ENCODE measurements at places on chromosomes 1 and 21.
A peak's percentile ranks its signal among the peaks of the same experiment; 100 is the strongest.

DNA sequence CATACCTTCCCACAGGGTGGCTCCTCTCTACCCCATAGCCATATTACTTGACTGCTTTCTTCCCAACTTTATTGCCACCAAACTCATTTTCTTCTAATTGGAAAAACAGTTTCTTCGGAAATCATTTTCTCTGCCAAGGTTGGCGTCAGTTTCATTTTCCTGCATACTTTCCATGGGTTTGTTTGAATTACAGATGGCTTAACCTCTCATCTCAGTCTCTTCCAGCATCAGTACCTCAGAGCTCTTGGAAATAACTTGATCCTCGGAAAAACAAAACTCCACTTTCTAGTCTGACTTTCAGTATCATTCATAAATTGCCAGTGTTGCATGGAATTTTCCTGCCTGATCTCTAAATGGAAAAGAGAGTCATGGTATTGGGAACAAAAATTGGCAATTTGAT, 20.3 kb upstream of the PRDM2 start:
- no peak for DNase-seq

- no peak for DNase-seq
Measured at GRCh38 chr1:235980976-235981375, 83.9 kb downstream of the NID1 start.

- no peak for DNase-seq
Measured at GRCh38 chr1:175620376-175620775, 123.0 kb downstream of the TNR start.

DNA sequence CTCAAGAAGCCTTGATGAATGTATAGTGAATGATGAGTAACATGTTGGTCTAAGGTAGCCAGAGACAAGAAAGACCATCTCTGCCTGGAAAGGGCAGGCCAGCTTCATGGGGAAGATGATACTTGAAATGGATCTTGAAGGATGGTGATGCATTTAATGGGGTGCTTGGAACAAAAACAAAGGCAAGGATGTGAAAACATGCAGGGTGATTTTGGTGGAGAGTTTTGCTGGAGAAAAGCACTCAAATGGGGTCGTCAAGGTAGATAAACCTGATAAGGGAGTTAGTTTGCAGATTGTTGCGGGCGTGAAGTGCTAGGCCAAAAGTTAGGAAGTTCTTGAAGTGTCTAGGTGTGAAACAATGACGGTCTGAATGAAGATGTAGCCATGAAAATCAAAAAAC, 205.4 kb downstream of the HLX start:
- DNase-seq: no peak

GRCh38 chr1:83028467-83028866, 970.5 kb downstream of the TTLL7 start:
- no peak for DNase-seq

- DNase-seq: no peak
Measured at GRCh38 chr1:225597926-225598575, 54.9 kb downstream of the ENAH start.

DNA sequence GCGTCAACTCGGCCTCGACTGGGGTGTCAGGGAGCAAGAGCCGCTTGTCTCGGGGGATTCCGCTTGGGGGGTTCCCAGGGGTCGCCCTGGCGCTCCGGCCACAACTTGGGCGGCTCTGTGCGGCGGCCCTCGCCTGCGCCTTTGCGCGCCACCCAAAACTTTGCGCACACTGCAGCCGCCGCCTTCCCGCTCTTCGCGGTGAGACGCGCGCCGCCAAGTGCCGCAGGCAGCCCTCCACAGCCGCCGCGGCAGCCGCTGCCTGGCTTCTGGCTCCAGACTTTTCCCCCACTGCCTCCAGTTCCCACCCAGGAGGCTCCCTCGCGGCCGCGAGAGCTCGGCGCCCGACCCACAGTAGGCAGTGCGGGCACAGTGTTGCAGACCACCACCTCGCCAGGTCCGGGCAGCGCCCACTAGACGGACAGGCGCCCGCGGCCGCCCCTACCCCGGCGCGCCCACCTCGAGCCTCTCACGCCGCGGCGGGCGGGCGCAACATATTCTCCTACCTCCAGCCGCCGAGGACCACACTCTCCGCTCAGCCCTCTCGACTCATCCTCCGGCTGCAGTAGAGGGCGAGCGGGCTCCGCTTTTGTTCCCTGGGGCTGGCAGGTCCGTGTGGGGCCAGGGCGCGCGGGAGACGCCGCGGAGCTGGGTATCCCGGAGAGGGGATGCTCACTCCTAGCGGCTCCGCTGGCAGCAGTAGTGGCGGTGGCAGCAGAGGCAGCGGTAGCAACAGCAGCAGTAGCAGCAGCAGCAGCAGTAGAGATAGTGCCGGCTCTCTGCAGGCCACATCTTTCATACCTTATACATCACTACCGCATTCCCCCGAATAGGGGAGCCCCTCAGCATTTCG, 296.6 kb downstream of the OMA1 start:
- DNase-seq: no peak

- no peak for DNase-seq
Measured at GRCh38 chr1:208243967-208244916, at the start of gene PLXNA2. Gene PLXNA2 (minus strand): TSS chr1:208244384. CDS start chr1:208217922, 26,462 bp downstream.

GRCh38 chr1:93689521-93690223, 8.0 kb upstream of the BCAR3 start:
- no peak for DNase-seq

DNA sequence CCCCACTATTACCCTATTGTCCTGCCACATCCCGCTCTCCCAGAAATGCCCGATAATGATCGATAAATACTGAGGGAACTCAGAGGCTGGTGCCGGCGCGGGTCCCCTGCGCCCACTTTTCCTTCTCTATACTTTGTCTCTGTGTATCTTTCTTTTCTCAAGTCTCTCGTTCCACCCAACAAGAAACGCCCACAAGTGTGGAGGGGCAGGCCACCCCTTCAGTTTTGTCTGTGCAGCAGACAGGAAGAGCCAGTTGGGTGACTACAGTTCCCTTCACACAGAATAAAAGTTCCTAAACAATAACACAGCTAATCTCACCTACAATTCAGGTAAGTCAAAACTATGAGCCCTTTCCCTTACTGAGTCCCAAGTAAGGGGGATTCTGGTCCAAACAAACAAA, 423.7 kb downstream of the SMYD3 start:
- no peak for DNase-seq

- no peak for DNase-seq
Measured at GRCh38 chr1:96416701-96417444, 304.7 kb upstream of the PTBP2 start.

DNA sequence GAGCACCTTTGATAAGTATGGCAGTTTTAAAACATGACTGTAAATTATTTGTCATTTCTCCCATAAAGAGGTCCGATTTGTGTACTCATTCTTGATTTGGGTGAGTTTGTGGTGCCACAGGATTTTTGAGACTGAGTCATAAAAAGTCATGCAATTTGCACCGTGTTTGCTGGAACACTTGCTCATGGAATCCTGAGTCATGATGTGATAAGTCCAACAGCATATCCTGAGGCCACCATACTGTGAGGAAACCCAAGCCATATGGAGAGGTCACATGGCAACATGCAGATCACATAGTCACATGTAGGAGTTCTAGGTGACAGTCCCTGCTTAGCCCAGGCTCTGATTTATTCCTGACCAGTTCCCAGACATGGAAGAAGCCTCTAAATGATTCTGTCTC, 40.8 kb upstream of the PRRX1 start:
- peak; percentile 63 for DNase-seq

DNA sequence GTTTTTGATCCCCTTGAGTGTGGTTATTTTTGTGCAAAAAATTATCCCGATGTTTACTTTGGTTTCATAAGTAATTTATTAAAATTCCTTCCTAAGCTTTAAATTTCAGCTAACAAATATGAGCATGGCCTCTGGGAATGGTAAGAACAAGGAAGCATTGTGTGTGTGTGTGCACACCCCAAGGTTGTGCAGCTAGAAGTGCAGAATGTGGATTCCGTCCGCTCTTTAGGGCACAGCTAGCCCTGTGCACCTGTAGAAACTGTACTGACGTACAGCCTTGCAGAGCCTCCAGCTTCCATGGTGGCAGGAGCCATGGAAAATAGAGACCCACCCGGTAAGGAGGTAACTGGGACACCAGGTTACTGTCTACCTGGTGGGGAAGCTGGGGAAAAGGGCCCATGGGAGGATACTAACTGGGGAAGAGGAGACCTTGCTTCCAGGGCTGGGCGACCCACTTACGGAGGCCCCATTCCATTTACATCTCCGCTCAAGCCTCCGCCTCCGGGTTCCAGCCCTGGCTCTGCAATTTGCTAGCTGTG, 54.7 kb downstream of the B3GALT5 start:
- DNase-seq: no peak

DNA sequence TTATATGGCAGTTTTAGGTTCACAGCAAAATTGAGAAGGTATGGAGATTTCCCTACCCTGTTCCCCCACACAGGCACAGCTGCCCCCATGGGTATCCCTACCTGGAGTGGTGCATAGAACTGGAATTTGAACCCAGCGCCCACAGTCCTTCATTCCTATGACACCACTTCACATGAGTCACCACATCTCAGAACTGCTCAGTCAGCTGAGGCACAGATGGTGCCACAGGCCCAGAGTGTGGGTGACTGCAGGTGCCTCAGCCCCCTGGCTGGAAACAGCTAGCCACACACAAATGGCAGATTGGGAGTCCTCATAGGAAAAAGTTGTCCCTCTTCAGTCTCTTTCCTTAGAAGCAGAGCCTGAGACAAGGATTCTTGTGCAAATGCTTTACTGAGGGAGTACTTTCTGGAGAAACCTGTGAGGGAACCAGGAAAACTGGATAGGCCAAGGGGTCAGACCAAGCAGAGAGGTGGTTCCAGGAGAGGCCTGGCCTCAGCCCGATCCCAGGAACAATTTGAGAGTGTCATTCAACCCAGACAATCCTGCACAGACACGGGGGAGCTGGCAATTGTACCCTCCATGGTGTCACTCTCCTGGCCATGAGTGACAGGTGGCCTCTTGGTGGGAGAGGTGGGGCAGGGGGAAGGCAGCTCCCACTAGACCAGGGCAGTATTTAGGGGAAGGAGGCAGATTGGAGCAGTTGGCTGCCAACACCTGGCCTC, 6.9 kb downstream of the PLA2G2D start:
- no peak for DNase-seq

DNA sequence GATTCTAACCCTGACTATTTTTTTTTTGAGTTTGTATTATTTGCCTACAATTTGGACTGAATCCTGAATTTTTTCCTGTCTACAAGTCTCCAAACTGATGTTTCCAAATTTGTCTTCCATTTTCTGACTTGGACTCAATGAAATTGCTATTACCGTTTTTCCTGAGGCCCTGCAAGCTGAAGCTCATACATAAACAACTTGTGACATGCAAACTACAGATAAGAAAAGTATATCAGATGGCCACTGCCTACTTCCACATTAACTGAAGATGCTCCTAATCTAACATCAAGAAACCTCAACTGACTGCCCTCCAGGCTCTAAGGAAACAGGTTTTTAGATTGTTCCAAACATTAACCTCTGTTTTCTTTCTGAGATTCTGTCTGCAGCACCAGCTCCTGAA, 51.1 kb upstream of the KLHDC7A start:
- DNase-seq: no peak

DNA sequence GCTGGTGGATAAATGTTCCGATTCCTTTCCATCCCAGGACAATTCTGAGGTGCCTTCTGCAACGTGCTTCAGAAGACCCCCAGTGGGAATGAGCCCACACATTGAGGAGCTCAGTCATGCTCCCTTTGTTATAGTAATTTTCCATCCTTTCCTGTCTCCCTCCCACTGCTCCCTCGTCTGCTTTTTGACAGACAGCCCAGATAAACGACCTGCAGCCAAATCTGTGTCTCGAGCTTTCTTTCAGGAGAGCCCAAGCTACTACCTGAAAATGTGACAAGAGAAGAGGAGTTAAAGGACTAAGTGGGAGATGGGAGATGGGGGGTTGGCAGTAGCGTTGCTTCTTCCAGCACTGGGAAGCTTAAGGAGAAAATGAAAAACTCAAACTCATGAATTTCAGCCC, 65.9 kb upstream of the LRRN2 start:
- DNase-seq: no peak

GRCh38 chr1:153384958-153385580, 5.8 kb downstream of the S100A8 start:
- DNase-seq: no peak
